Activated CD4-positive, CD25-positive, alpha-beta regulatory T cell (primary cell): ENCODE measurements at places on chromosomes 16 and 17.

DNA sequence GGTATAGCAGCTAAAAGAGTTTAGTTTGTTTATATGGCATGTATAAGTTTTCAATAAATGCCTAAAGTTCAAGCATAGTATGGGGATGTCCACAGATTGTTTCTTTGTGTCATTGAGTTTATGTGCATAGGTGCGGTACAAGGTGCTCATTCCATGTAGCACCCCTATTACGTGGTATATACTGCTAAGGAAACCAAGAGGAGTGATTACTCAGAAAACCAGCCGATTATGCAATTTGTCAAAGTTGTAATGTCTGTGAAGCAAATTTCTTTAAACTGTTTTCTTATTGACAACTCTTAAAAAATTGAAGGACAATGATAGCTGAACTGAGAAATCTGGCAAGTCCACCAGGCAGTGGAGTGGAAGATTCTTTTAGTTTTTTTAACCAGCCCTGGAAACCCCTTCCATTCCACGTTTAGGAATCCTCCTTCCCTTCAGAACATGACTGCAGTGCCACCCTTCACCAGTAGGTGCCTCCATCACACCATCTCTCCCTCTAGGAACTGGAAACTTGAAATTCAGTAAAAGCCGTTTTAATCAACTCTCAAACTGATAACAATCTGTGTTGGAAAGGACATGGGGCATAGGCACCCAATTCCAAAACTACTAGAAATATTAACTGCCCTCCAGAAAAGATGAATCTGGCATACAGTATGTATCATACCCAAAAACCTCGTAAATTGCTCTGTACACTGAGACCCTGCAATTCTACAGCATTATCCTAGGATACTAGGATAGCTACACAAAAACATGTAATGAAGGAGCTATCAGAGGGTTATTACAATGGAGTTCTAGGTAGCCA, 43.5 kb downstream of the REXO5 start:
- peak; percentile 36 for DNase-seq

DNA sequence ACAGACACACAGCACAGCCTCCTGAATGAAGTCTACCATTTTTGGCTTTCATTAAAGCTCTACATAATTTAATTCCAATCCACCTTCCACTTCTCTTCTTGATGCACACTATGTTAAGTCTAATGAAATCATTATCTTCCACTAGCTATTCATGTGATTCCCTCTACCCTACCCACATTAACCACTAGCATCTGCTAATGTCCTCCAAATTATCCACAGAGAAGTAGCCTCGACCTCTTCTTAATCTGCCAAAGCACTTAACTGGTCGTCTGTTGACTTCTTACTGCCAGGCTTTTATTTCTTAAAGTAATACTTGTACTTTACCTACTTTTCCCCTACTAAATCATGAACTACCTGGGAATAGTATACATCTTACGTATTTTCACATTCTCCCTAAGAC, 91.8 kb downstream of the NCOR1 start:
- no peak for DNase-seq

DNA sequence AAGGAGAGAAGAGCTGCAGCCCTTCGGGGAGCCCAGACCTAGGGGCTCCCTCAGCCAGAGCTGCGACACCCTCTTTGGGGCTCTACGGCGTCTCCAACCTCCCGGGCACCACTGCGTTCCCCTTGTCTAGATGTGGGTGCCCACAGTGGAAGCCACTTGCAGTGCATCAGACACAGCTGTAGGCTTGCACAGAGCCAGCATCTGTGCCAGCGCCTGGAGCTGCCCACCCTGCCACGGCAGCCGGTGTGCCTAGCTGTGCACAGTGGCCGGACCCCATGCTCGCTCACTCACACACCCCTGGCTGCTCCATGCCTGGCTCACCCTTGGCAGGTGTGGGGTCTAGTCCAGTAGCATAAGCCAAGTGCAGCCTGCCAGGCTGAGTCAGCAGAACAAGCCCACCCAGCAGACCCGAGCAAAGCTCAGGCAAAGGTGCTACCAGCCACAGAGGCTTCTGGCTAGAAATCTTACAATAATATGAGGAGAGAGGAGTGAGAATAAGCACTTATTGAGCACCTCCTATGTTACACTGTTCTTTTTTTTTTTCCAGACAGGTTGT, 12.9 kb upstream of the KDM8 start:
- DNase-seq = no peak

DNA sequence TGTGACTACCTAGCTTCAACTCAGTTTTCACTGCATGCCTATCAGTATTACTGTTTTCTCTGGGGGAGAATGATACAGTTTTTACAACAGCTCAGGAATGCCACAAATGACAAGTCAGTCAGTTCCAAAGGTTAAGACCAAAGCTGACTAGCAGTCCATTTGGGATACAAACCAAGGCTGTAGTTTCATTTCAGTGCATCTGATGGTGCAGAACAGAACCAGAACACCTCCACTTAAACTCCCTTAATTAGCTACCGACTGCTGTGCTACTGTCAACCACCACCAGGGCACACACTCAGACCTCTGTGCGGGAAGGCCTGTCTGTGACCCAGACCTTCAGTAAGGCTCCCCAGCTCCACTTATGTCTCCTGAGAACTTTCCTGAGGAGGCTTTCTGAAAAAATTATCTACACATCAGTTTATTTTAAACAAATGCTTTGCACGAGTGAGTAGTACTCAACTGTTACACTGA, 20.4 kb downstream of the NFE2L1 start:
- DNase-seq = no peak

GRCh38 chr17:42179911-42180410, 981 bp downstream of the KCNH4 start:
- no peak for DNase-seq

- DNase-seq = no peak
Measured at GRCh38 chr17:61160204-61160603, 239.4 kb upstream of the TBX2 start.

DNA sequence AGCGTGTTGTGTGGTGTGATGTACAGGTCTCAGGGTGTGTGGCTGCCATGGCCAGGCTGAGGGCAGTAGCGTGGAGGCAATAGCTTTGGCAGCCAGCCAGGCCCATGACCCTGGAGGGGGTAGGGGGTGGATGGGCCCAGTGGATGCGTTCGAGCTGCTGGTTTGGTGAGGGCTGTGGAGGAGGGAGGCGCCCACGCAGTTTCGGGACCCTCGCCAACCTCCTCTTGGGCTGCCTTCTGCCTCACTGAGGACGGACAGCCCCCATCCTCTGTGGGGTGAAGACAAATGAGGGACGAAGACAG, 238.6 kb upstream of the GSE1 start:
- no peak for DNase-seq

DNA sequence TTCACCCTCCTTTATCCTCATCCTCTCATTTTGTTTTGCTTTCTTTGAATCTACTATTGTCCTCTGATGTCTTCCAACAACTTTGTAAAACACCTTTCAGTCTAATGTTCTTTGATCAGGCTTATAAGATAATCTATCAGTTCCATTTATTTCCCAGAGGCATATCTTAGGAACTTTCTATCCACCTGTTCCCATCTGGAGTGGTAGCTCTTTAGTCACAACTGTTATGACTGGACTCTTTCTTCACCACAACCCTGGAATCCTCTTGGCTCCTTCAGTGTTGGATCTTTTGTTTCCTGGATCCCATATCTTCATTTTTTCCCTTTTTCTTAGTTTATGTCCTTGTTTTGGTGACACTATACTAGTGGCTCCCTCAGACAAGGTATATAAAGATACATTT, 23.5 kb downstream of the RPS6KB1 start:
- DNase-seq = no peak

DNA sequence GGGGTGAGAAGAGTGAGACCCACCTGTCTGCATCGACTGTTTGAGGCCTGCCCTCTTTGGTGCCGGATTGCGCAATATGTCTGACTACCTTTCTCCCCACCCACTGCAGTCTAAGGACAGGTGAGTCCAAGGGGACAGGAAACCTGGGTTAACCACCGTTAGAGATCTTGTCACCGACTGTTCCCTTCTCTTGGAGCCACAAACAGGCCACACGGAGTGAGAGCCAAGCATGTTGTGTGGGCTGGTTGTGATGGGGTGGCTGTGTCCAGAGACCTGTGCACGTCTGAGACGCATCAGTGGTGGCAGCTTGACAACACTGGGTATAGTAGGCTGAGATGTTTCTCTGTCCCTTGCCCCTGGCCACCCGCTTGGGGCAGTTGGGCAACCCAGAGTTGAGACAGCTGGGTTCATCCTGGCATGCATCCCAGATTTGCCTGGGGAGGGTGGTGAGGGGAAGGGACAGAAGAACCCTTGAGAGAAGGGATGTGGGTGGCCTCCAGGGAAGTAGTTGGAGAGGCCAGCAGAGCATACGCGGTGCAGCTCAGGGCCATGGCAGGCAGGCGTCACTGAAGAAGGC, 21.4 kb downstream of the MPRIP start:
- DNase-seq = no peak

DNA sequence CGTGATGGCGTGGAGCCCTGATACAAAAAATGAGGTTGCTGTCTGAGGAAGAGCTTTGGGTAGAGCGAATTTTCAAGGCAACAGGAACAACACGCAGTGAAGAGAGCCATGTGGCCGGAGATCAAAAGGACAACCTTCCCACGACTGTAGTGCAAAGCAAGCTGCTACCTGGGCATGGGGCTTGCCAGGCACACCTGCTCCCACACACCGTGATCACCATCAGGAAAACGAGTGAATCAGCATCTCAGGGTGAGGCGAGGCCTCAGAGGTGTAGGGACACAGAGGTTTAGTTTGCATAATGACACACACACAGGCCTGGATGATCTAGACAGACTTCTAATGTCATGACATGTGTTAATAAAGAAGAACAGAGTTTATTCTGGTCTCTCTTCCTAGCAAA, 65.7 kb downstream of the PARN start:
- DNase-seq = no peak

DNA sequence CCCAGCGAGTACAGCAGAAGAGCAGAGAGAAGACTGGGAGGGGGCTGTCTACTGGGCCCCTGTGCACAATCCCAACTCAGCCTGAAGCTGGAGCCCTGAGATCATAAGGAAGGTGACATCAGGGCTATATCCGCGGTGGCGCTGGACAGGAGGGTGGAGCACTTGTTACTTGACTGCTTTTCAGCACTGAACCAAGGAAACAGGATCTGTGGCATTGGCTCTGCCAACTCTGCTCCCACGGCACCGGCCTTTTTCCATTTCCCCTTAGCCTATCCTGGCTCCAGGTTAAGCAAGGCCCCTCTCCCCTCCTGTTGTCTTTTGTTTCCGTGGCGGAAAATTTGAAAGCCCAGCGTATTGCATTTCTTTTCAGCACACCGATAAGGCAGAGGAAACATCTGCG, 125.0 kb upstream of the IRX3 start:
- no peak for DNase-seq

DNA sequence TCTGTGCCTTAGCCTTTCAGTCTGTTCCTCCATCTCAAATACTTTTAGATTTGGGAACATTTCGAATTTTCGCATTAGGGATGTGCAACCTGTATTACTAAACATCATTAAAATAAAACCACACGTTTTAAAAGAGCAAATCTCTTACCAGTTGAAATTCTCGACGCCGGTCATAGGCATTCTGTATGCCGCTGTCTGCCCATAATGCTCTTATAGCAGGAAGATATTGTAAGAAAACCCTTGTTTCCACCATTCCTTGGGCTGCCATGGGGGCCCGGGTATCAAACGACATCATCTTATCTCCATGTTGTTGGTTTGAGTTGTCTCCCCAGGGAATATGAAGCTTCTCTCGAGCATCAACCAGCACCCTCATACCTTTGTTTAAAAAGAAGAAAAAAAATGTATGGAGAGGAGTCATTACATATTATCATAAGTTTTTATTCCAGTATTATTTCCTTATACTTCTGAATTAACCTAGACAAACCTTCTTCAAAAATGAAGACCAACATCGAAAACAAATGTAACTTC, 3.1 kb downstream of the GNA13 start:
- no peak for DNase-seq

DNA sequence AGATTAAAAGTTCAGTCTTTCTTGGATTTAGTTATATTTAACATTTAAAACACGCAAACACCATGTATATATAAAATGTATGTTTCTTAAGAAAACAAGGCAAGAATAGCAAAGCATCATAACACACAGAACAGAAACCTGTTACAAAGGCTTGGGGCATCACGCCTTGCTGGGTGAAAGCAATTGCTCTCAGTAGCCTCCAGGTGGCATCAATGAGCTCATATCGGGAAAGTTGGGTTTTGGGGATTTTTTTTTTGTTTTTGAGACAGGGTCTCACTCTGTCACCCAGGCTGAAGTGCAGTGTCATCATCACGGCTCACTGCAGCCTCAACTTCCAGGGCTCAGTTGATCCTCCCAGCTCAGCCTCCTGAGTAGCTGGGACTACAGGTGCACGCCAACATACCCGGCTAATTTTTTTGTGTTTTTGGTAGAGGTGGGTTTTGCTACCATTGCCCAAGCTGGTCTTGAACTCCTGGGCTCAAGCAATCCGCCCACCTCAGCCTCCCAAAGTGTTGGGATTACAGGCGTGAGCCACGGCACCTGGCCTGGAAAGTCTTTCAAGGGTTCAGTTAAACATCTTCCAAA, 56.9 kb downstream of the CYB5D2 start:
- DNase-seq = no peak

DNA sequence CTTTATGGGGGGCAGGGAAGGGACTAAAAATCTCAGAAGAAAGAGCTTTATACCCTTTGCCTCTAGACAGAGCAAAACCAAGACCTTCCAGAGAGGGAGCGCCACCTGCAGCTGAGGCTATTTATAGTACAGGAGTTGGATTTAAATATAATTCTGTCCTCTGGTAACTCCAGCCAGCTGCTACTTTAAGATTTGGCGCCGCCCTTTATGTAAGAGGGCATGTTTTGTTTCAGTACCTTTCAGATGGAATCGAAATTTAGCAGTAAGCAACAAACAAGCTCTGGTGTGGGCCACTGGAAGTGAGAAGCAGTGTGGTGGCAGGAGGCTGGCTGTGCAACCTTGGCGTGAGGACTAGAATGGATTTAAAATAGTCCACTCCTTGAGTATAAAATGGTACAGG, 5.2 kb upstream of the GUCY2D start:
- no peak for DNase-seq

DNA sequence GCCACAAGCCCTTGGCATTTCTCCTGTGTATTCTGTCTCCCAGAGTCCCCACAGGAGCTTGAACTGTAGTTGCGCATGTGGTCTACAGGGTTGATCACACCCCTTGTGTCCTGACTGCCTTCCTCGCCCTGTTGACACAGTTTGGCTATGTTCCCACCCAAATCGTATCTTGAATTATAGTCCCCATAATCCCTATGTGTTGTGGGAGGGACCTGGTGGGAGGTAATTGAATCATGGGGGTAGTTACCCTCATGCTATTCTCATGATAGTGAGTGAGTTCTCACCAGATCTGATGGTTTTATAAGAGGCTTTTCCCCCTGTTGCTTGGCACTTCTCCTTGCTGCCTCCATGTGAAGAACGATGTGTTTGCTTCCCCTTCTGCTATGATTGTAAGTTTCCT, 21.2 kb downstream of the ADAD2 start:
- no peak for DNase-seq
